ENCODE measurements at places on chromosomes 7 and 10.

DNA sequence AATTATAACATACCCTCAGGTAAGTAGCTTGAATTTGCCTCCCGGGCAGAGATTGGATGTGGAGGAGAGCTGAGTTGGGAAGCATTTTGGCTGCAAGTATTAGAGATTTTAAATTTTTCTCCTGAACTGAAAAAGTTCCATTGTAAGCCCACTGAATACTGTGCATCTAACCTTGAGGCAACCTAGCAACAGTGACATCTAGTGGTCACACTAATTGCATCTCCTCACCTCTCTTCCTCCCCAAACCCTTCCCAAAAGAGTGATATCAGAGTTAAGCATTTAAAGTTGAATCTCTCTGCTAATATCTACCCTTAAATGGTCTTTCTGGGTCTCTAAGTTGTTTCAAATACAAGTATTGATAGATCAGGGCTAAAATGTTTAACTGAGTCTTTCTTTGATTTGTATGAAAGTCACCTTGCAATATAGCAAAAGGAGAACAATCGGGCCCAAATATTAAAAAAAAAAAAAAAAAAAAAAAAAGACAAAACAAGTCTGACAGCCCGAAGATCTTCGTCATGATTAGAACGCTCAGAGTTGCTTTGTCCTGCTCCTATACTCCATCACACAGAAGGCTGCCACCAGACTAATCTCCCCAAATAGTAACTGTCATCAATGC lies 40.4 kb upstream of the DLX5 start:
- peak; percentile 70 for DNase-seq

- DNase-seq: no peak
Observed at GRCh38 chr10:61628151-61628874, 34.4 kb upstream of the CABCOCO1 start.

GRCh38 chr7:34145603-34146002 lies 240.3 kb downstream of the BMPER start:
- DNase-seq: no peak

- DNase-seq: no peak
Observed at GRCh38 chr10:28186461-28186860, 116.4 kb downstream of the MPP7 start.

GRCh38 chr10:15427843-15428414 lies 56.8 kb upstream of the FAM171A1 start:
- DNase-seq: peak; percentile 72

GRCh38 chr7:68739306-68739705 lies 859.0 kb upstream of the AUTS2 start:
- DNase-seq: peak; percentile 14

DNA sequence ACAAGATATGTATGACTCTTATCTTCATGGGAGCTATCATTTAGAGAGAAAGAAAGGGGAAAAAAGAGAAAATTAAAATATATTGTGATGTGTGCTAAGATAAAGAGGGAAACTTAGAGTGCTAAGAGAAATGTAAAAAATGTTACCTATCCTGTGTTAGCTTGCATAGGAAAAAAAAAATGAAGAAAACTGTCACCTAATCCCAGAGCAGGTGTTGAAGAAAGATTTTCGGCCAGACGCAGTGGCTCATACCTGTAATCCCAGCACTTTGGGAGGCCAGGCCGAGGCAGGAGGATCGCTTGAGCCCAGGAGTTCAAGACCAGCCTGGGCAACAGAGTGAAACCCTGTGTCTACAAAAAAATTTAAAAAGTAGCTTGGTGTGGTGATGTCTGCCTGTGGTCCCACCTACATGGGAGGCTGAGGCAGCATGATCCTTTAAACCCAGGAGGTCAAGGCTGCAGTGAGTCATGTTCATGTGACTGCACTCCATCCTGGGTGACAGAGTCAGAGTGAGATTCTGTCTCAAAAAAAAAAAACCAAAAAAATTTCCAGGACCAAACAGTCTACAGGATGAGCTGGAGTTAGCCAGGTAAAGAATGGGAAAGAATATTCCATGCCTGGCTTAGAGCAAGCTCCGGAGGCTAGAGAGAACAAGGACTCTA lies 2.4 kb upstream of the MKLN1 start:
- DNase-seq: no peak

GRCh38 chr7:157484411-157485081 lies 147.7 kb downstream of the DNAJB6 start:
- no peak for DNase-seq

Data from A673 (cell line).